Mesothelial cell of epicardium (in vitro differentiated cells): ENCODE measurements at places on chromosomes 2 and 18. TPM values are rescaled to one million over a fixed set of nuclear protein-coding genes. Genes with fewer than 3 reads are reported as not detected.

The MYO5B gene
- 15.1 to 15.6 TPM (median 15.1 TPM) in 3 replicates for total RNA-seq

DNA sequence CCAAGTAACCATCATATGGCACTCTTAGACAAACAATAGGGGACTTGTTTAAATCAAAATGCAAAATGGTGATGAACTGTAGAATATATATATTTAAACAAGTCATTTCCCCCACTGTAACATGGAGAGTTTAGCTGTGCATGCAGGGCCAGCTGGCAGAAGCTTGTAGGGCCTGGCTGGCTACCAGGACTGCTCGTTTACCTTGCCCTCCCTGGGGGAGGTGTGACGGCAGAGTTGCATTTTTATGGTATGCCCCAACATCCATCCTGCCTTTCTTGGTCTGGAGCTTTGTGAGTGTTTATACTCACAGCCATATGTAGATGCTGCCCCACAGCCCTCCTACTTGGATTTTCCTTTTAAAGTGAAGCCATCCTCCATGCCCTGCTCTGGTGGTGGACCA is 101.7 kb upstream of the ZFP36L2 start:
- peaks cover 2% of the 10 kb centered on the region for H3K36me3 ChIP-seq
- peak overlapping the region; percentile 8 for H3K27ac ChIP-seq
- DNase-seq: no peak
- H3K4me3 ChIP-seq: no peak overlapping the region

GRCh38 chr2:241814643-241815476 is 5.9 kb downstream of the NEU4 start:
- peaks cover 5% of the 10 kb centered on the region for H3K27me3 ChIP-seq
- H3K4me3 ChIP-seq: no peak overlapping the region
- H3K27ac ChIP-seq: no peak overlapping the region
- peak; percentile 35 for DNase-seq
- H3K4me1 ChIP-seq: no peaks in the 10 kb centered on the region

- H3K4me1 ChIP-seq: peaks cover 20% of the 10 kb centered on the region
- H3K4me3 ChIP-seq: no peak overlapping the region
- no peak overlapping the region for H3K27ac ChIP-seq
- peaks cover 17% of the 10 kb centered on the region for H3K36me3 ChIP-seq
- no peak for DNase-seq
Measured at GRCh38 chr2:97969081-97970067, 26.4 kb downstream of the TMEM131 start.

DNA sequence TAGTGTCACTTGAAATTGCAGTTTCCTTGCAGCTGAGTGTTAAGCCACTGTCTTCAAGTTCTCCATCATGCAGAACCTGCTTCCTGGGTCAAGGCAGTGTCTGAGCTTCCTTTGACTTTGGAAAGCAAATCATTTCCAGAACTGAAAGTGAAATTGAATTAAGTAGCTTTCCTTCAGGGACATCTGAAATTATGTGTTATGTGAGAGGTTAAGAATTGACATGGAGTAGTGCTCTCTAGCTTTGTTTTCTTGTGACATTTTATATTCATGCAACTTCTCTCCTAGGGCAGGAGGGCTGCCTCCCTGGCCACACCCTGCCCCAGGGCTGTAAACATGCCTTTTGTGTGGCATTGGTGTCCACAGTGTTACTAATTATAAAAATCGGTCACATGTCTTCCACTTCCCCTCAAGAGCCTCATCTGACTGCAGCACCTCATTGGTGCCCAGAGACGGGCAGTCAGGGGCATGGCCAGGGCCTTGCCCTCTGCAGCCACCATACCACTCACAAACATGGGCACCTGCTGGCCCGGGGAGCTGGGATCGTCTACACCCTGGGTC is 14.4 kb downstream of the RAB12 start:
- H3K4me3 ChIP-seq: no peak overlapping the region
- no peak for DNase-seq
- peaks cover 13% of the 10 kb centered on the region for H3K4me1 ChIP-seq
- H3K27me3 ChIP-seq: no peaks in the 10 kb centered on the region
- H3K27ac ChIP-seq: no peak overlapping the region
- peaks cover 31% of the 10 kb centered on the region for H3K36me3 ChIP-seq

GRCh38 chr2:101610750-101611315 is 86.7 kb upstream of the MAP4K4 start:
- DNase-seq: no peak
- H3K27ac ChIP-seq: no peak overlapping the region
- H3K4me3 ChIP-seq: no peak overlapping the region
- peaks cover 5% of the 10 kb centered on the region for H3K4me1 ChIP-seq
- H3K27me3 ChIP-seq: no peaks in the 10 kb centered on the region

DNA sequence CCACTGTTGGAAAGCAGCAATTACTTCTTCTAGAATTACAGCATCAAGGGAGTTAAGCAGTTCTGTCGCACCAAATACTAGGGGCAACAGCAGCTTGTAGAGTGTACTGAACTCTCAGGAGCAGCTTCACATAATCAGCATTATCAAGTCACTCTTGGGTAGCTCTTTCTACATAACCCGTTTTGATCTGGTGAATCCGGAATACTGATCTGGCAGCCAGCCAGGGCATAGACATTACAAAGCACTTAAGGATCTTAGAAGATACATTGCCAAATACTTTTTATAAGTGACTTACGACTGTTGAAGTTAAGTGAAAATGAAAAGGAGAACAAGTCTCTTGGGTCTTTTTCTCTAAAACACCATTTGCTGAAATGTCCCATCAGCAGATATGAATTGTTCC is 73.2 kb upstream of the NETO1 start:
- H3K27ac ChIP-seq: no peak overlapping the region
- H3K4me3 ChIP-seq: no peak overlapping the region
- no peak for DNase-seq
- H3K4me1 ChIP-seq: no peaks in the 10 kb centered on the region
- H3K27me3 ChIP-seq: peaks cover 9% of the 10 kb centered on the region

The TMEM17 gene
- 4.1 to 4.7 TPM (median 4.2 TPM) in 3 replicates for total RNA-seq

The RALB gene
- total RNA-seq: 25.1 to 25.9 TPM (median 25.3 TPM) in 3 replicates
